ENCODE measurements at places on chromosomes 6 and 20.

GRCh38 chr20:24131684-24132083 is 143.1 kb upstream of the GGTLC1 start:
- peak overlapping the region; percentile 16 for H3K4me3 ChIP-seq
- no peaks in the 10 kb centered on the region for H3K36me3 ChIP-seq
- H3K27ac ChIP-seq: peak overlapping the region; percentile 28
- peaks cover 22% of the 10 kb centered on the region for H3K4me1 ChIP-seq
- peaks cover 7% of the 10 kb centered on the region for H3K27me3 ChIP-seq

DNA sequence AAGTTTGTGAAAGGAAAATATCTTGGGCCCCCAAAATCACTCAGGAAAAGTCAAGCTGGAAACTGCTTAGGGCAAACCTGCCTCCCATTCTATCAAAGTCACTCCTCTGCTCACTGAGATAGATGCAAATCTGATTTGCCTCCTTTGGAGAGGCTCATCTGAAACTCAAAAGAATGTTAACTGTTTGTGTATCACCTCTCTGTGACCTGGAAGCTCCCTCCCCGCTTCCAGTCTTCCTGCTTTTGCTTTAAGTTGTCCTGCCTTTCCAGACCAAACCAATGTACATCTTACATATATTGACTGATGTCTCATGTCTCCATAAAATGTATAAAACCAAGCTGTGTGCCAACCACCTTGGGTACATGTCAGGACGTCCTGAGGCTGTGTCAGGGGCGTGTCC is 331.4 kb upstream of the QKI start:
- H3K27me3 ChIP-seq: no peaks in the 10 kb centered on the region
- no peak for DNase-seq
- H3K4me3 ChIP-seq: no peak overlapping the region
- no peak overlapping the region for H3K27ac ChIP-seq

GRCh38 chr20:6765469-6766058 is 1.9 kb upstream of the BMP2 start:
- DNase-seq: no peak
- H3K36me3 ChIP-seq: no peaks in the 10 kb centered on the region
- no peaks in the 10 kb centered on the region for H3K4me1 ChIP-seq
- no peak overlapping the region for H3K27ac ChIP-seq

DNA sequence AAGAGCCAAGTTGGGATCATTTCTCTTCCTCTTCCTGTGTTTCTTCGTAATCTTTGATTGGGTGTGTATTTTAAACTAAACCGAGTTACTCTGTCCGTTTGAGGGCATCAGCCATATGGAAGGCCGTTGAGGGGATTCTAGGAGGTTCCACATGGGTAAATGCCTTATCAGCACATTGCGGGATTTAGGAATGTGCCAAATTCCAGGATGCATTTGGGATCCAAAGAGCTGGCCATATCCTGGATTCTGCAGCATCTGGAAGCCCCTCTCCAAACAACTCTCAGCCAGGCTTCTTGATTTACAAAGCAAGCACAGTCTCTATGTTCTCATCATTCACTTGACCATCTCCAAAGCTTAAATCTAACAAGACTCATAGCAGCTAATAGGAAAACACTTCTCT is 67.6 kb upstream of the RIN2 start:
- no peak overlapping the region for H3K4me3 ChIP-seq
- no peak for DNase-seq

GRCh38 chr6:15063253-15063853 is 182.5 kb upstream of the JARID2 start:
- no peak for DNase-seq
- no peaks in the 10 kb centered on the region for H3K4me1 ChIP-seq
- no peak overlapping the region for H3K27ac ChIP-seq
- H3K27me3 ChIP-seq: no peaks in the 10 kb centered on the region
- peaks cover 6% of the 10 kb centered on the region for H3K36me3 ChIP-seq
- no peak overlapping the region for H3K4me3 ChIP-seq

DNA sequence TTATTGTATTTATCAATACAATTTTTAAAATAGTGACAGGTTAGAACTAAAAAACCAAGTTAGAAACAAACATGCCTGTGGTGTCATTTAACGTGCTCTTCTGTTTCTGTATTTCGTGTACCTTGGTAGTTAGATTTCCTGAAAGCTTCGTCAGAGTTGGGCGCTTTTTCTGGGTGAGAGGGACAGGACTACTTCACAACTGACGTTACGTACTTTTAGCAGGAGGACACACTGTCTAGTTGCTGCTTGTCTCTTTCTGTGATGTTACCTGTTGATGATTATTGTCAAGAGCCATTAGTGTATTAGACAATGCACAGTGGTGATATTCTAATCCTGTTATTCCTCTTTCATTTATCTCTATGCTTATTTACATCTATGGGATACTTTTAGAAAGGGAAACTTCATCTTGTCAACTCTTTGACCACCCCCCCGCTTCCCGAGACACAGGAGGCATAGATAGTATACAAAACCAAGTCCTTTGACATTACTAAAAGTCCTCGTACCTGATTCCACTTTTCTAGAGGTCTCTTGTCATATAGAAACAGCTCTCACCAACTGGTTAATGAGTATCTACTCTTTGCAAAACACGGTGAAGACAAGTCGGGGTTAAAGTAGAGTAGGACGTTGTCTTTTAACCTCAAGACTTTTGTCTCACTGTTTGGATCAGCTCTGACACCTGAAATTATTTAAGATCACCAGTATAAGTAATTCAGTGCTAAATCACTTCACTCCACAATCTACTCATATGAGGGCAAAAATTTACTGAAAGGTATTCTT is 96.3 kb downstream of the LYRM2 start:
- H3K27ac ChIP-seq: no peak overlapping the region
- H3K4me1 ChIP-seq: no peaks in the 10 kb centered on the region
- no peaks in the 10 kb centered on the region for H3K36me3 ChIP-seq
- H3K4me3 ChIP-seq: no peak overlapping the region
